ENCODE measurements at places on chromosomes 12 and 14.

DNA sequence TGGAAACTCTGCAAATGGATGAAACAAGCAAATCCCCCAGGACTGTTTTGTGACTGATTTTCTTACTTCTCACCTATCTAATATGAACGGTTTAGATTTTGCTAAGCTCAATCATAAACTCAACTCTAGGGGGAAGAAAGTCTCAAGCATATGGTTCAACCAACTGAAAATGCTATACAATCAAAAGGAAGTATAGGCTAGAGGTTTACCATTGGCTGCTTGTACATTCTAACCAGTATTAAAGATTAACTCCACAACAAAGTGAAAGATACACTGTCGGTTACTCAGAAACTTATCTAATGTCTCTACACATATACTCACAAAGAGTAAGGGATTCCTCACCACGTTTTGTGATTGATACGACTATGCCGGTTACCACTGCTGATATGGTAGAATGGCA lies 281.8 kb upstream of the SOX5 start:
- peaks cover 16% of the 10 kb centered on the region for H3K4me1 ChIP-seq
- H3K36me3 ChIP-seq: no peaks in the 10 kb centered on the region

- no peaks in the 10 kb centered on the region for H3K36me3 ChIP-seq
- no peaks in the 10 kb centered on the region for H3K4me1 ChIP-seq
- H3K27me3 ChIP-seq: no peaks in the 10 kb centered on the region
- H3K27ac ChIP-seq: no peak within 1 kb of the TSS
Measured at GRCh38 chr12:100473716-100474150, at the start of gene NR1H4. Gene NR1H4 (plus strand): TSS chr12:100473866. CDS start chr12:100493324, 19,458 bp downstream.

DNA sequence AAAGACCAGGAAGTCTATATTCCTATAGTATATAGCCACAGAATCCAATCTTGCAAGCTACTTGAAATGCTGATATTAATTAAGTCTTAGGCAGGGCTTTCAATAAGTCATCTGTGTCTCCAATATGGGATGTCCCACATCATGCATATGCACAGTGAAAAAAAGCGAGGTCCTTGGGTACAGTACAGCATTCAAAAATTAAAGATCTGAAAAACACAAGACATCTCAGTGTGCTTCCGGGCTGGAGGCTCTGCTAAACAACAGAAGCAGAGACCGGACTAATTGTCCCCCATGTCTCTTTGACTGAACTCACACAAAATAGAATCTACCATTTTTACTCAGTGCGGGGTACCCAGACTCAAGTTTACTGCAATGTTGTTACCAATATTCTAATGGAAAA lies 156.0 kb downstream of the DAD1 start:
- peaks cover 32% of the 10 kb centered on the region for H3K4me1 ChIP-seq
- H3K4me3 ChIP-seq: no peak overlapping the region
- no peaks in the 10 kb centered on the region for H3K36me3 ChIP-seq
- no peak overlapping the region for H3K27ac ChIP-seq

DNA sequence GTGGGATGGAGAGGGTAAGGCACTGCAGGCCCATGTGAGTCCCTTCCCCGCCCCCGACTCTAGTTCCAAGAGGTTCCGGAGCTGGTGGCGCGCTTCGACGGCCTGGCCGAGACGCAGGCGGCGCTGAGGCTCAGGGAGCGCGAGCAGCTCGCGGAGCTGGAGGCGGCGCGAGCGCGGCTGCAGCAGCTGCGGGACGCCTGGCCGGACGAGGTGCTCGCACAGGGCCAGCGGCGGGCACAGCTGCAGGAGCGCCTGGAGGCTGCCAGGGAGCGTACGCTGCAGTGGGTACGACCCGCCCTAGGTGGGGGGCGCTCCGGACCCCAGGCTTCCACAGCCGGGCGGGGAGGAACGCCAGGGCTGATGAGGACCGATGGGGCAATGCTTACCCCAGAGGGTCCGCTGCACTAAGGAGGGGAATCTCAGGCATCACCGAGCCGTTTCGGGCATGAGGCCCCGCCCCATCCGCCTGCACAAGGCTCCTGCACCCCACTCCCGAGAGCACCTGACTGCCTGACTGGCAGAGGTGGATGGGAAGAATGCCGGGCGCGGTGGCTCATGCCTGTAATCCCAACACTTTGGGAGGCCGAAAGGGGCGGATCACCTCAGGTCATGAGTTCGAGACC lies 4.9 kb downstream of the CFAP73 start:
- peaks cover 29% of the 10 kb centered on the region for H3K4me1 ChIP-seq
- DNase-seq: no peak
- no peak overlapping the region for H3K27ac ChIP-seq

GRCh38 chr14:100073576-100074430 lies 8.6 kb downstream of the EVL start:
- no peak for DNase-seq
- no peak overlapping the region for H3K4me3 ChIP-seq
- H3K36me3 ChIP-seq: no peaks in the 10 kb centered on the region
- H3K27ac ChIP-seq: no peak overlapping the region
- H3K27me3 ChIP-seq: no peaks in the 10 kb centered on the region
- H3K4me1 ChIP-seq: peaks cover 57% of the 10 kb centered on the region
